ENCODE measurements at places on chromosomes 1 and 21.

DNA sequence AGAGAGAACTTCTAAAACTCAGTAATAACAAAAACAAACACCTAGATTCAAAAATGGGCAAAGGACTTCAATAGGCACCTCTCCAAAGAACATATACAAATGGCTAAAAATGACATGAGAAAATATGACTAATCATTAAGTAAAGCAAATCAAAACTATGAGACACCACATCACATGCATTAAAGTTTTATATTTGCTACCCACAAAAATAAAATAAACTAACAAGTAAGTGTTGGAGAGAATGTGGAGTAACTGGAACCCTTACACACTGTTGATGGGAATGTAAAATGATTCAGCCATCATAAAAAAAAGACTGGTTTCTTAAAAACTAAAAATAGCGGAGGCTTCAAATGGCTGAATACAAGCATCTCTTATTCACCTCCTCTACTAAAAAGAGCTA is 262.1 kb upstream of the PKN2 start:
- no peak for DNase-seq

DNA sequence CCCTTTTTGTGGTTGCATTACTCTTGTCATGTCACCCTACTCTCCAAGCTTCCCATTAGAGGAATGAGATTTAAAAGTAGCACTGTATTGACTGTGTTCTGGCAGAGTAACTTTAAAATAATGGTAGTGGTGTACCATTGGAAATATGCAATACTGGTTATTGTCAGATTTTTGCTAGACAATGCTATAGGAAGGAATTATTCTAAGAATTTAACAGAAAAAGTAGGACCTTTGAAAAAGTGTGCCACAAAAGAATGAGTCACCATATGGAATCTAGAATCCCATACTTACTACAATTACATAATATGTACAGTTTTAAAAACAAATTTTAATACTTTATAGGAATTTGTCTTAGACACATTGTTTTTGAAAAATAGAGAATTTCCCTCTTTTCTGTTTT is 13.8 kb downstream of the MIER1 start:
- no peak for DNase-seq

DNA sequence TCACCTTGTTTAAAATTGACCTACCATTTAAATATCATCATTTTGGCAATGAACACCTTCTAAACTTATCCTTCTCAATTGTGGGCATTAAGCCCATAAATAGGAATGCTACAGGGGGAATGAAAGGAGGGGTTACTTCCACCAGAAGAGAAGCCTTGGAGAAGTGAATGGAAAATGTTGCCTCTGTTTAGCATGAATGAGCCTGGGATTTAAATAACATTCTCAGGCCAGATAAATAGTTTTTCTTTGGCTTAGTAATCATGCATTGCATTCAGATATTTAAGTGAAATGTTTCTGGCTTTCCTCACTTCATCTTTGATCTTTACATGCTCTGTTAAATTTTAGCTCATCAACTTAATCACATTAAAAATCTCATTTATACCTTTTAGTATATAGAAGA is 284.3 kb upstream of the FMN2 start:
- DNase-seq = no peak

GRCh38 chr1:65431111-65431705 is 10.7 kb downstream of the LEPR start:
- DNase-seq = peak; percentile 44

GRCh38 chr1:39228252-39228651 is 23.8 kb downstream of the MACF1 start:
- DNase-seq = no peak

- DNase-seq = no peak
Observed at GRCh38 chr1:159302095-159302494, at the start of gene FCER1A. FCER1A (plus strand) TSS chr1:159302336; CDS start chr1:159302365, 29 bp downstream.

DNA sequence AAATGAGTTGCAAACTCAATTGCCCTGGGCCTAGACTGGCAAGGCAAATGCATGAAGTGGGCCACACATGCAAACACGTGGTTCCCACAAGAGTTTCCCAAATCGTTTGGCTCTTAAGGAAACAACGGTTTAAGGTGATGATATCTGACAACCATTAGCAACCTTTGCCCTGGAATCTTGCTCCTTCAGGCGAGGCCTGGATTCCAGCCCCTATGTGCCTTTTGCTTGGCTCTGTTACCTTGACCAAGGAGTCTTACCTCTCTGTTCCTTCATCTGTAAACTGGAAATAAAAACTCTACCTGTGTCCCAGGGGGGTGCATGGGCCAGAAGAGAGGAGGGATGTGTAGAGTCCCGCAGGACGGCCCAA is 72.1 kb upstream of the CASZ1 start:
- DNase-seq = no peak

DNA sequence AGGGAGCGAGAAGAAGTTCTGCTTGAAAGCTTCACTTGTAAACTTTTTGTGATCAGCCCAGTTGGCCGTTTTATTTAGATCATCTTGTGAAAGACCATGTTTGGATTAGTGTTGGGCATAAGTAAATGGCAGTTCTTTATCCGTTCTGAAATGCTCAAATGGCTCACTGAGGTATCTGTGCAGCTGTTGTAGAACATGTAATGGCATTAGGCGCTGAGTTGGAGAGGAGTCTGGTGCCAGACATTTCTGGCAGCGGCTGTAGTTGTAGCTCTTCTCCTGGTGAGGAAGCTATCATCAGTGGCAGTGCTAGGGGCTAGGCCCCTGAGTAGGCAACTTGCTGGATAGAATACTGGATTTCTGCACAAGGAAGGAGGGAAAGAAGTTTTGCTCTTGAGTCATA is 321.6 kb downstream of the LMO4 start:
- DNase-seq = no peak

- no peak for DNase-seq
Observed at GRCh38 chr1:119687434-119688079, 24.2 kb upstream of the PHGDH start.

DNA sequence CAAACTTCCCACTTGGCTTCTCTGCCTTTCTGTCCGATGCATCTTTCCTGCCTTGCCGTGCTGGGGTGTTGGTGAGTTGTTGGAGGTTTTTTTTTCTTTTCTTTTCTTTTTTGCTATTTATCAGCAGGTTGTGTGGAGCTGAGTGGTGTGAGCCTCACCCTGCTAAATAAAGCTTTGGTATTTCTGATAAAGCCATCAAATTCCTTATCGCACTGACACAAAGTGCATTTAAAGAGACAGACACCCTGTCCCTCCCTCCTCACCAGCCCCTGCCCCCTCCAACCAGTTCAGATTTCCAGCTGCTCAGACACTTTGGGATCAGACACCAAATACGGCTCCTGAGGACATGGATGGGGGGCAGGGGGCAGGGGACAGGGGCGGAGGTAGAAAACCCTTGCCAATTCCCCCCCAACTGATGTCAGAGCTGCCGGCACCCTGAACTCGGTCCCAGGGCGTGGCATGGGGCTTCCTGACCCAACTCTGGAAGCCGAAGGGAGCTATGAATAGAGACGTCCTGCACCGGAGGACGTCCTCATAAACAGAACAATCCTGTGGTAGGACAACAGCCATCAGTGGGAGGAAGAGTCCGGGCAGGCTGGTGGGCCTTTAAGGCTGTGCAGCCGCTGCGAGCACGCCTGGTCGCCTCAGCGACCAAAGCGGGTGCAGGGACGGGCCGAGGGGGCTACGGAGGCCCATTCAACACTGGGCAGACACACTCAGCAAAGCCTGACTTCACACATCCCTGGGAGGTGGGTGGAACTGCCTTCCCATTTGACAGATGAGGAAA is 79.0 kb downstream of the CASZ1 start:
- DNase-seq = no peak

Data from CD4-positive, alpha-beta T cell treated with Interleukin-2 at 100 ng/mL for 4 hours (primary cell).